ENCODE measurements at places on chromosomes 7 and 10.
A peak's percentile ranks its signal among the peaks of the same experiment; 100 is the strongest.

DNA sequence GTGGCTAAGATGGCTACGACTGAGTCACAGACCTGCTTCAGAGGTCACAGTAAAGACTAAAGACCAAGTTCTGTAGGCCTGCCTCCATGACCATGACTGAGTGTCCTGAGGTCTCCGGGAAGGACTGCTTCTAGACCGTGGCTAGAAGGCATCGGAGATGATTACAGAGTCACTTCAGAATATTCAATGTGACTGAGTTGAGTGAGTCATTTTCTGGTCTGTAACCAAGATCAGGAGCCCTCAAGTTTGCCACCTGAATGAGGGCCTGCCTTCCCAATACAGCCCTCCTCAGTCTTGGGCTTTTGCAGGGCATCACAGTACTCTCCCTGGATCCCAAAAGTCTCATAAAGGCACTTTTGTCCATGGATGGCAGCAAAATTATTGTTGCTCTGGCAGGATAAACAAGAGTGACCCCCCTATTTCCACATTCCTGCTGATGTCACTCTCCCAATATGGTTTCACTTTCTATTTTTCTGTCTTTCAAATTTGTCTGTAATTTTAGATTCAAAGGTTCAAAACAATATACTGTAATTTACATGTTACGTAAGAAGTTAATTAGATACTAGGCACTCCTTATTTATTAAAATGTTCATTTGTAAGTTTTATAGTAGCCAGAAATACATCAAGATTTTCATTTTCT lies 47.7 kb upstream of the ZNF92 start:
- DNase-seq: no peak

DNA sequence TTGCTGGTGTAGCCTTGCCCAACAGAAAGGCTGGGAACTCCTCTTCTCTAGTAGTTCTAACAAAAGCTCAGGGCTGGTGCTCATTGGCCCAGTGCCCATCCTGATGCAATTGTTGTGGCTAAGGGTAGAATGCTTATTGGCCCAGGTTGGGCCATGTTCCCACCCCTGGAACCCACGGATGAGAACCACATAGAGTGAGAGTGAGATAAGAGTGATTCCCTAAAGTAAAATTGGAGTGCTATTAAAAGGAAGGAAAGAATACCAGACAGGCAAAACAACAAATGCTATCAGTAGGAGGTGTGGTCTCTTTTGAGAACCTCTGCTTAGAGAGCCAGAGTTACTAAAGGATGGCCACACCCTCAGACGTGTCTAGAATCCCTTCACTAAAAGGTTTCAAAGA lies 49.2 kb downstream of the LGI1 start:
- DNase-seq: peak; percentile 44

DNA sequence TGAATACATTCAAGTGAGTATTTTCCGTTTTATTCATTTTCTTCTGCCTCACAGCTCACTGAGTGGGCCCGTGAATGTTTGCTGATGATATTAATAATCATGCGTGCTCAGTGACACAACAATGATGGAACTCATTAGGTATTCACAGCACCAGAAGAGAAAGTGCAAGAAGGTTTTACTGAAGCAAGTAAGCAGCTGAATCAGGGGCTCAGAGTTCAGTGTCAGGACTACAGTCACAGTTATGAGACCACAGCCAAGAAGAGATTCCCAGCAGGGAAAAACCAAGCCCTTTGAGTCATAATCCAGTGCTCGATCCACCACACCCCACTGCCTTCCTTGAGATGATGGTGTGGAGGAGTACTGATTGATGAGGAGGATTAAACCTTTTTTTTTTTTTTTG lies 247.4 kb downstream of the KIAA1217 start:
- peak; percentile 98 for DNase-seq

GRCh38 chr7:43763183-43763582 lies 4.7 kb downstream of the BLVRA start:
- no peak for DNase-seq

DNA sequence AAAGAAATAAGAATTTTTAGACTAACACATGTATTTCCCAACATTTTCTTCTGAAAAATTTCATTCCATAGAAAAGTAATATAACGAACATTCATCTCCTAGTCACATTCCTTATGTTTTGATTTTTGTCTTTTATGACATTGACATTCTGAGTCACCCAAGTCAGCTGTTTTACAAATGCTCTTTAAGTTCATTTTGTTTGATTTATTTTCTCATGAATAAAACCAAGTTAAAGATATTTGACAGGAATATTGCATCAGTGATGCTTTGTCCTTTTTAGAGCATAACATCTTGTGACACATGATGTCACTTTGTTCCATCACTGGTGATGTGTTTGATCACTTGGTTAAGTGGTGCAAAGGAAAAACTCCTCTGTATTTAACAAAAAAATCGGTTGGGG lies 48.4 kb downstream of the HGF start:
- DNase-seq: peak; percentile 1

- DNase-seq: no peak
These were observed 221.6 kb downstream of the DGKI start for GRCh38 chr7:137625197-137625596.

GRCh38 chr10:96700374-96701099 lies 19.8 kb downstream of the PIK3AP1 start:
- DNase-seq: no peak

- no peak for DNase-seq
These were observed 13.9 kb upstream of the LRMDA start for GRCh38 chr10:75417522-75417927.

DNA sequence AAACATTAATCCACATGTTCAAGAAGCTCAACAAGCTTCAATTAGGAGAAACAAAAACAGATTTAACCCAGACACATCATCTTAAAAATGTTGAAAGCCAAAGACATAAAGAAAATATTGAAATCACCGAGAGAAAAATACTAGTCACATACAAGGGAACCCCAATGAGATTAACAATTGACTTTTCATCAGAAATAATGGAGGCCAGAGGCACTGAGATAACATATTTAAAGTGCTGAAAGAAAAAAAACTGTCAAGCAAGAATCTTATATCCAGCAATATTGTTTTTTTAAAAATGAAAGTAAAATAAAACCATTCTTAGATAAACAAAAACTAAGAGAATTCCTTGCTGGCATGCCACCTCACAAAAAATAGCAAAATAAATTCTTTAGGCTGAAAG lies 28.9 kb downstream of the AOC1 start:
- DNase-seq: no peak

GRCh38 chr10:7432884-7433726 lies 22.3 kb upstream of the SFMBT2 start:
- DNase-seq: no peak

DNA sequence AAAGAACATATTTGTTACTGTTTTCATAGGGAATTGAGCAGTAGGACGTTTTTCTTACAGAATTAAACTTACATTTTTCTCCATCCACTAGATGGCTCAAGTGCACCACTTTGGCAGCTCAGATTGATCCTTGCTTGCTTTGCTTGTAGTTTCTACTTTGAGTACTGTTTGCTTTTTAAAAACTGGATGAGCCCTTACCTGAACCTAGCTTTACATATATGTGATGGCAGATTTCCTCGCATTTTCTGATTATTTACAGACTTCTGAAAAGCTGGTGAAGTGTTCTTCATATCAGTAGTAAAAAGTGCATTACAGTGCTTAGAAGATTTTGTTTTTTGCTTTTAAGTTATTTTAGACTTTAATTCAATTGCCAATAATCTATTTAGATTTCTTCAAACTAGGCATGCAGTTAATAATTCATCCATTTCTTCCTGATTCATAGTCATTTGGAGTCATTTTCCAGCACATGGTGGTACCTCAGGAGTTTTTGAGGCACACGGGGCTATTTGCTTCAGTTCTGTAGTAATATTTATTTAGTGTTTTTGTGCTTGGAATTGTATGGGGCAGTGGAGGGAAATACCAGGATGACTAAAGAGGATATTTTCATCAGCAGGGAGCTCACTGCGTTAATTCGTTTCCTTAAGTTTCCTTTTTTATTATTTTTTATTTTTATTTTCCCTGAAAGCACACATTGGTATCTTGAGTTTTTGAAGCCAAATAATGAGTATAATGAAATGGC lies 57.3 kb downstream of the MAPK8 start:
- peak; percentile 55 for DNase-seq

DNA sequence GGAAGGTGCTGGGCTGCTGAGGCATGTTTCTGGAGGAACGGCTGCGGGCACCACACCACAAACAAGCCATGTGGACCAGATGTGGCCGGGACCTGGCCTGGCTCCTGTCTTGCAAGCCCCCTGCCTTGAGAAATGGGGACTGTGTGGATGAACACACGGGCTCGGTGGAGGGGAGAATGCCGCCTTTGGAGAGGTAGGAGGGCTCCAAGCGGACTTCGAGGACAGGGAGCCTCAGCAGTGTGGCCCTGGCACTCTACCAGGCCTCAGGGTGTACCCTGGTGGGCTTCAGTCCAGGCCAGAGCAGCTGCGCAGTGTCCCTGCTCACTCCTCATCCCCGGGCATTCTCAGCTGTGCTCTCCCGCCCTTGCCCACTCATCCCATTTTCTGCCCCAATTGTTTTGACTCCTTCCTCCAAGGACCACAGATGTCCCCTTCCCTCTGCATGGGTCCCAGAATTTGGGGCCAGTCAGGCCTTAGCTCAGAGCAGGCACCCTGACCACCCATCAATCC lies 31.5 kb downstream of the PWWP2B start:
- no peak for DNase-seq

- DNase-seq: peak; percentile 73
These were observed 2.8 kb downstream of the PDGFA start for GRCh38 chr7:516606-517456.

- no peak for DNase-seq
These were observed 125.7 kb downstream of the ADCY1 start for GRCh38 chr7:45699726-45700390.

GRCh38 chr10:58399410-58399809 lies 14.2 kb downstream of the TFAM start:
- peak; percentile 31 for DNase-seq

DNA sequence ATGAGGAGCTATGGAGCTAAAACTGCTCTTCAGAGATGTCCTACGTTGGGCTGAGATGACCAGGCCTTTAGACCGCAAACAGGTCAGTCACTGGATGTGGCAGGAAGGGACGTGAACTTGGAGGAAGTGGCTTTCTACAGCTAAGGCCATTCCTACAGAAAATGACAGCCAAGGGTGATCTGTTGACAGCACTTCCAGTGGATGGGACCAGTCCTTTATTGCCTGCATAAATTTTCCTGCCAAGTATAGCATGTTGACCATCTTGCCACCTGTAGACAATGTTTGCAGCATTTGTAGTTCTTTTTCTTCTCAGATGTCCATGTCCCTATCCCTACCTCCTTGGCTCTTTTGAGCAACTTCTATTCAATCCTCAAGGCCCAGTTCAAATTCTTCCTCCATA lies 3.4 kb downstream of the LIPM start:
- no peak for DNase-seq

DNA sequence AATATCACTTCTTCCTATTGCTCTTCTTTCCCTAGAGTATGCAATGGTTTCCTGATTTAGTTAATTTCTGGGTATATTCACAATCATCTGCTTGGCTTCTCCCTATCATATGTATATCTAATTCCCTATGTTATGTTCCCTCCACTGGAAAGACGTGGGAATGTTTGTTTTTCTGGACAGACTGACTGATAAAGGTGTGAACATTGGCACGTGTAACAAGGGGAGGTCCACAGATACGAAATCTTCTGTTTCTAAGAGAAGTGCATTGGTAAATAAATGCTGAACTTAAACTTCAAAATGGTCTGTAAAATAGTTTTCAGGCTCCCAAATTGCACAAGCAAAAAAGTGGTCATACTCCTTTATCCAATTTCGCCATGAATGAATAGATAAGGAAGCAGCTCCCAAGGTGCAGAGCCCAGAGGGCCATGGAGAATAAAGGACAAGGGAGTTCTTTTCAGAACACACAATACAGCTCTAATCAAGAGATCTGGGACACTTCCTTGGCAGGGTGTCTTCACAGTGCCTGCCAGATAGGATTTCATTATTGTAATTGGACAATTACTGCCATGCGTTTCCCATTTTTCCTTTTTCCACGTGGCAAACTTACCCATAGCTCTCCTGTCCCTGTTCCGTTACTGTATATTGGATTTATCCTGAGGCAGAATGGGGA lies 141.9 kb downstream of the RNF133 start:
- no peak for DNase-seq

DNA sequence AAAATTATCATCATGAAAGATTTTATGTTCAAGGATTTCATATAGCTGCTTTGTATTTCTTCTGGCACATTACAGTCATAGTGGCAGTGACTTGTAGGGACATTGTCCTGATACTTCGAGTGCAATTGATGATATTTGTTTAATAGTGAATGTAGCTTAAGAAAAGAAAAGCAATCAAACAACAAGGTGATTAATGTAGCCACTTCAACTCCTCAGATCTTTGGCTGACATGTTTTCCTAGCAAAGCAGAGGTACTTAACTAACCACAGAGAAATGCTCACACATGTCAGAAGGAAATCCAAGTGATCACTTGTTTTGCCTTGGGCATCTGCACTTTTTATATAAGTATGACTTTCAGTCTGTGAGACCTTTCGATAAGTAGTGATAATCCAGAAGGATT lies 470.3 kb downstream of the AUTS2 start:
- no peak for DNase-seq

- no peak for DNase-seq
These were observed 27.5 kb downstream of the ELMO1 start for GRCh38 chr7:37420946-37421695.

DNA sequence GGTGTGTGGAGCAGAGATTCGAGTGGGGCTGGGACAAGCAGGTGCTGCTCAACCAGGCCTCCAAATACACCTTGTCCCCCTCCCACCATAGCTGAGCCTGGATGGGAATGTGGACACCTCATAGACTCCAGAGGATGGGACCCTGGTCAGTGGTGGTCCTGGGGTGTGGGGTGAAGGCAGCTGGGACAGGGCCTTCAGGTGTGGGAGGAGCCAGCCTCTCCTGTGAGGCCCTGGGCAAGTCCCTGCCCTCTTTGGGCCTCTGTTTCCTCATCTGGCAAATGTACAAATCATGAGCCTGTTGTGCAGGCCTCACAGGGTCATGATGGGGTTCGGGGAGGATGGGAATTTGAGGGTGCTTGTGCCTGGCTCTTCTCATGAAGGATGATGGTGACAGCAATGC lies 362.9 kb upstream of the NUPR2 start:
- DNase-seq: no peak

GRCh38 chr10:87850742-87851205 lies 12.6 kb downstream of the KLLN start:
- DNase-seq: peak; percentile 52

GRCh38 chr7:38452681-38453108 lies 178.5 kb downstream of the AMPH start:
- peak; percentile 28 for DNase-seq

GRCh38 chr10:51364674-51365073 lies 290.4 kb downstream of the PRKG1 start:
- no peak for DNase-seq

GRCh38 chr10:103676058-103676785 lies 179.2 kb downstream of the SH3PXD2A start:
- peak; percentile 52 for DNase-seq

- DNase-seq: no peak
These were observed 23.8 kb upstream of the STARD3NL start for GRCh38 chr7:38154278-38154677.

Data from astrocyte (in vitro differentiated cells and primary cell).